Activated naive CD8-positive, alpha-beta T cell treated with anti-CD3 and anti-CD28 coated beads, Interleukin-2, amount 50 U/mL, for 16 hours (primary cell): ENCODE measurements at places on chromosomes 6 and 20.

DNA sequence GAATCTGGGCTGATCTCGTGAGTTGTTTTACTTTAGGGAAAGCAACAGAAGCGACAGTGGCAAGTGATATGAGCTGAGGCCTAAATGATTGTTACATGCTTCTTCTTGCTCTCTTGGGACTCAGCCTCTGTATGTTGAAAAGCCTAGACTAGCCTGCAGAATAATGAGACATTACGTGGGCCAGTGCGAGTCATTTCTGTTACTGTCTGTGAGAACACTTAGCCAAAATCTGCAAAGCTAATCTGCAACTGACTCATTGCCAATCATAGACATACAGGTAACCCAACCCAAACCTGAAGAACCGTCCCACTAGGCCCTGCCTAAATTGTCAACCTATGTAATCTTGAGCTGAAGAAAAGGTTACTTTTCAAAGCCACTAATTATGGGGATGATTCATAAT, 77.4 kb upstream of the F13A1 start:
- no peak for DNase-seq

DNA sequence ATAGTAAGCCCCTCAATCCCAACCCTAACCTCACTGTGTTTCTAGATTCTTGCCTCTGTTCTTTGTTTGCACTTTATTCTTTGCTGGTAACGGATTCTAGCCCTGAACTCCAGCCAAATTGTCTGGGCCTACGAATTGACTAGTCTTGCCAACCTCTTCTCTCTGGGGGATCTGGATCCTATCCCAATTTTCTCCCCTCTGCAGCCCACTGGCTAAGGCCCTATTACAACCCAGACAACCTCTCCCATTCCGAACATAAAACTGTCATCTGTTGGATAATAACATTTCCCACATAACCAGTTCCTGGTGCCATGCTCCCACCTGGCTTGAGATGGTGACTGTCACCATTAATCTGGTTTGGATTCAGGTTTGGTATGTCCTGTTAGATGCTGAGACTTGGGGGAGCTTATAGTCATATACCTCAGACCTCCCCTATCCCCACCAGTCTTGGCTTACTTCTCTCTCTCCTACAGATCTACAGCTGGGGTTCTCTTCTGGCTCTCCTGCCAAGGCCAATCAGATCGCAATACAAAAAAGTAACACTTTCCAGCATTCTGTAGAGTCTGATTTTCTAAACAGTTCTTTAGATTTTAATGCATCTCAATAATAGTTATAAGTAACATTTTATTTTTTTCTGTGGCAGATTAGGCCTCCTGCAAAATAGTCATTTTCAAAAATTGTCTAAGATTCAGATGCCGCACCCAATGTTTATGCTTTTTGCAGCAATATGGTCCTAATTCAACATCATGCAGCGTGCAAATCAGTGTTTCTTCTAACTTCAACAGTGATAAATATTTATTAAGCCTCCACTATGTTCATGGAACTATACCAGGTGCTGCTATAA, 29.8 kb upstream of the AHI1 start:
- no peak for DNase-seq

GRCh38 chr6:126017668-126018067, 31.3 kb downstream of the TRMT11 start:
- DNase-seq: no peak

- DNase-seq: no peak
These were observed 146.9 kb downstream of the PHACTR3 start for GRCh38 chr20:59751075-59751711.

DNA sequence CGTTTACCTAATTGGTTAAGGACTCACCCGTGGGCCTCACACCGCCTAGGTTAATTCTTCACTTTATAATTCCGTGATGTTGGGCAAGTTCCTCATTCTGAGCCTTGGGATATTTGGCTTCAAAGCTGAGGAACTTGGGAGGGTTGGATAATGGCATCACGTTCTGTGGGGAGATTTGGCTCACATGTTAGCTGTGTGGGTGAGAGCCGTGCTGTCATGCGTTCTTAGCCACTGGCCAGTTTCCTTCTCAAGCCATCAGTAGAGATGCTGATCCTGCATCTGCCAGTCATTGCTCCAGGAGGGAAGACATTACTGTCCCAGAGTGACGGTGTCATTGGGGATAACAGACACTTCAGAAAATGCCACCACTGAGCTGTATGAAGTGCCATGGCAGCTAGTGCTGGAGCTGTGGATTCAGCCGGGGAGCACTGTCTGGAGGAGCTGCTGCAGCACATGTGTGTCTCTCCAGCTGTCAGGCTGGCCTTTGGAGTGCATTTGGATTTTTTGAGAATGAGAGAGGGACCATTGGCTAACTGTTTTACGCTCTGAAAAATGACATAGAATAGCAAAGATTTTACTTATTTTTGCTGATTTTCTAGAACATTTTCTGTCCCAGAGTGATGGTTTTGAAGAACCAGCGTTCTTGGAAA, 16.5 kb downstream of the IGF2R start:
- no peak for DNase-seq

- no peak for DNase-seq
These were observed 5.5 kb downstream of the HTR1B start for GRCh38 chr6:77457720-77458349.

DNA sequence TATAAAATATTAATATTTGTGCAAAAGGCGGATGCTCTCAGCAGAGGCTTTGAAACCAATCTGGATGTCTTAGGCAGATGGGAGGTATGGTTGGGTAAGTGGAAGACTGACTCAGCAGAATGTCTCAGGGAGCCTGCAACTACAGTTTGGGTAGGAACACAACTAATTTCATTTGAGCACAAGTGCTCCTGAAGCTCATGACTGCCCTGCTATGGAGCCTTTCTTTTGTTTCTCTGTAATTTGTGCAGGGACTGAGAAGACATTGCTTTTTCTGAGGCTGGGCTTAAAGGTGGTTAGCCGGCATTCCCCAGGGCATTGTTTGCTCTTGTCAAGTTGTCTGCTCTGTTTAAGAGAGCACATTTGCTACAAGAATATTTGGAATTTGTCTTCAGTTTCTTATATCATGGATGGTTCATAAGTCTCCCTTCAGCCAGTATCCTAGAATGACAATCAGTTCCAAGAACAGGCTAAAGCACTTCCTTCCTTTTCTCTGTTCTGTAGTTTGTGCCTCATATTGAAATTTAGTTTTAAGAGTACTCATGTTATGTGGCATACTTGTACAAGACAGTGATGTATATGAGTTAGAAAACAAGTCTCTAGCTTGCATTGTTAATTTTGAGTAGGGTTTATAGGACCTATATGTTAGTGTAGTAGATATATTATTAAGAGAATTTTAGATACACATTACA, 208.3 kb downstream of the ZFAND3 start:
- DNase-seq: no peak

DNA sequence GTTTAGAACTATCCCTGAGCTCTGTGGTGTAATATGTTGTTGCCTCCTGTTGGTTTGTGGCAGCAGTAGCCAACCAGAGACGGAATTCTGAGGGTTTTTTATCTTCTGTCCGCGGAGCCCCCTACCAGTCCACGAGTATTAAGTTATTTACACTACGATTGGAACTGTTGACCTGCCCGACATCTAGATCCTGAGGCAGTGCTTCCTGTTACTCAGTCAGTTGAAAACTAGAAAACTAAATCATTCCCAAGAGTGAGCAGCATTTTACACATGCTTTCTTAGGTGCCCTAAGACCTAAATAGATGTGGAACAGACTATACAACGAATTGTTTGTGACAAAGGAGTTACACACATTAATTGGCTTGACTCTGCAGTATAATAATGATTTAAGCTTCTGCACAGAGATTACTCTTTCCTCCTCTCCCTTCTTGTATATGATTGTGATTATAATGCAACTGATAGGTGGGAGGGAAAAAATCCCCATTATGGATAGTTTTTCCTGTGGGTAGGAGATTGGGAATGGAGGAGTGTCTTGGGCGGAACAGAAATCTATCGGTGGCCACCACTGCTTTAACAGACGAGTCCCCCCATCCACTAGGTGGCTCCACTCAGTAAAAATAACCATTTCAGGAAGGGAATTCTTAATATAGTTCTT, 1.7 kb downstream of the LOC128125822 start:
- no peak for DNase-seq

DNA sequence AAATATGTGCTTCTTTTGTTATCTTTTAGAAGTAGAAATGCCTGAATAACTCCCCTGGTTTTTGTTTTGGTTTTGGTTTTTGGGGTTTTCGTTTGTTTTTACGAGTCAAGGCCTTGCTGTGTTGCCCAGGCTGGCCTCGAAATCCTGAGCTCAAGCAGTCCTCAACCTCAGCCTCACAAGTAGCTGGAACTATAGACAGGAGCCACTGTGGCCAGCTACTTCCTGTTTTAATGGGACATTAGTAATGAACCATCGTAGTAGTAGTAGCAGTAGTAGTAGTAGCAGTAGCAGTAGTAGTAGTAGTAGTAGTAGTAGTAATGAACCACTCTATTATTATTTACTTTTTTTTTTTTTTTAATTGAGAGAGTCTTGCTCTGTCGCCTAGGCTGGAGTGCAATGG, 66.0 kb downstream of the UBR2 start:
- no peak for DNase-seq

DNA sequence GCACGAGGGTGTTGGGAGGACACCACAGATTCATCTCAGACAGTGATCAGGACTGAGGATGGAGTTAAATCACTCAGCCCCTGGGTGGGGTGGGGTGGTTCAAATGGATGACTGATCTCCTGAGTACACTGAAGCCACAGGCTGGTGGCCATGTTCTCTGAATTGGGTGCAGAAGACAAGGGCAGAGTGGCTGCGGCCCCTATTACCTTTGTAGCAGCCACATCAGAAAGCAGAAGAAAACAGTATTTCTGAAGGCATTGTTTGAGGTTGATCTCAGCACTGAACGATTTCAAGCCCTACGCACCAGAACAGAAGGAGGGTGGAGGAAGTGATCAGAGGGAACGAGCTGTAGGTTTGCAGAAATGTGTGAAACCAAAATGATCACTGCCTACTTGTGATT, 71.6 kb downstream of the SH3BGRL2 start:
- no peak for DNase-seq

- DNase-seq: no peak
These were observed 507.3 kb upstream of the CITED2 start for GRCh38 chr6:139881728-139882211.

GRCh38 chr6:44058617-44059358, 68.5 kb downstream of the MRPL14 start:
- no peak for DNase-seq

DNA sequence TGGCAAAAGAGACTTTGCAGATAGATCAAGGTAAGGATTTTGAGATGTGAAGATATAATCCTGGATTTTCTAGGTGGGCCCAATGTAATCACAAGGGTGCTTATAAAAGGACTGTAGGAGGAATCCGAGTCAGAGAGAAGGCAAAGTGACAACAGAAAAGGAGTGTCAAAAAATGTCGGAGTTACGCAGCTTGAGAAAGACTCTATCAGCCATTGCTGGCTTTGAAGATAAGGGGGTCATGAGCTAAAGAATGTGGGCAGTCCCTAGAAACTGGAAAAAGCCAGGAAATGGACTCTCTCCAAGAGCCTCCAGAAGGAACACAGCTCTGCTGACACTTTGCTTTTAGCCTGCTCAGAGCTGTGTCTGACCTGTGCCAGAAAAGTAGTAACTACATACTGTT, 8.7 kb upstream of the RWDD1 start:
- DNase-seq: no peak

DNA sequence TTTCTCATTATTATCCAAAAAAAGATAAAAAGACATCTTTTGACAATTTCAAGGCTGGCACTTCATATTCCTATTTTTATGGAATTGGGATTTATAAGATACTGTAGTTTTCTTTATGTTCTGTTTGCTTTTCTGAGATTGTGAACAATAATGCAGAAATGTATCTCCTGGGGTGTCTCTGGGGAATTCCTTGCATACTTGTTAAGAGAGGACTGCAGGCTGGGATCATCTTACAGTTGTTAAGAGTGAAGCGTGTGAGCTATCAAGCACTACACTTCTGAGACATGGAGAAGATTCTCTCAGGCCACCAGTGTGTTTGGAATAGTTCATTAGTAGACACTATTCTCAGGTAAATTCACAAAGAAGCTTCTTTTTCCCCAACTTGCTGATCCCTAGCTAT, 963.3 kb upstream of the GJE1 start:
- DNase-seq: no peak

DNA sequence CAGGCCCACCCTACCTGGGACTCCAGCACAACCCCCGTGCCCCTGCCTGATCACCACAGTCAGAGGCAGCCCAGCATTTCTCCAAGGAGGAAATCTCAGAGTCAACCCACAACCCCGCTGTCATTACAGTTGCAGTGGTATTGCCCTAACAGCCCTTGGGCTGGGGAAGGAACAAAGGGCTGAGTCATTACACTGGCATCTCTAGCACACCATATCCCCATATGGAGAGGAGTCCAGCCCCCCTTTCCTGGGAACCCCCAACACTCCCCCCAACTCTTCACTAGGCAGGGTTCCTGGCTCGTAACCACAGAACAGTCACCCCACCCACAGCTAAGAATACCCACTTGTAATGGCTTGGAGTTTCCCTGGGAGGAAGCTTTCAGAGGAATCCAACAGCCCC, 149.4 kb upstream of the OGFRL1 start:
- no peak for DNase-seq

GRCh38 chr6:170052991-170053821, 237.7 kb downstream of the DLL1 start:
- no peak for DNase-seq

- DNase-seq: no peak
These were observed 19.0 kb downstream of the WFDC3 start for GRCh38 chr20:45772693-45773092.

GRCh38 chr20:60820918-60821317, 431.1 kb upstream of the CDH4 start:
- DNase-seq: no peak

GRCh38 chr6:39421383-39422225, 99.1 kb upstream of the KCNK16 start:
- no peak for DNase-seq

DNA sequence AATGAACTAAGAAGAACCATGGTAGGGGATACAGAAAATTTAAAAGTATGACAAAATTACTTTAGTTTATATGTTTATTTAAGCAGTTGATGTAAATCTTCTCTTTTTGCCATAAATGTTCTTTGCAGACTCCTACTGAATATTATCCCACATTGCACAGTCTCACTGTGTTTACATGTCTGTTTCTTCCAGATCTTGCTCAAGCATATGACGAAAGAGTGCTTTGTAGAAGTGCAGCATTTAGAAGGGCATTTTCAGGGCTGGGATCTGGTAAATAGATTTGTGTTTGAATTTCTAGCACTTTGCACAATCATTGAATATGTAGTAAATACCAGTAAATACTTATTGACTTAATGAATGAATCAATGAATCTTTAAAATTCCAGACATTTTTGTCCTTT, 152.0 kb upstream of the EPHA7 start:
- no peak for DNase-seq

DNA sequence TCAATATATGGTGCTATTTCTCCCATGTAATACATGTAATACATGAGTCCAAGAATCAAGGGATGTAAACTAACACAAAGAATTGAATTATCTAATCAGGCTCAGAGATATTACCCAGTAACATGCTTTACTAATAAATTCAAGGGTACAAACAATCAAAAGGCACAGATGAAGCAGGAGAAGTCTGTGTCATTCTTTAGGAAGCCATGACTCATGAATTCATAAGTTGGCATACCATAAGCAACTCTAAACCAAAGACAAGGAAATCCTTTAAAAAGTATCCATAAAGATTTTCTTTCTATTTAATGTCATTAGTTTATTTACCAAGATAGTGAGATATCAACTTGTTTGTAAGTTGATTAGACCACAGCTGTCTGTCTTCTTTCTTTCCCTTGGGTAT, 446.0 kb upstream of the IMPG1 start:
- DNase-seq: no peak
